Mesenchymal stem cell (in vitro differentiated cells and primary cell): ENCODE measurements at places on chromosomes 6 and 20.
A peak's percentile ranks its signal among the peaks of the same experiment; 100 is the strongest.

- no peaks in the 10 kb centered on the region for H3K36me3 ChIP-seq
- DNase-seq: peak; percentile 37
- H3K4me3 ChIP-seq: no peak overlapping the region
- no peaks in the 10 kb centered on the region for H3K4me1 ChIP-seq
Observed at GRCh38 chr20:59495894-59496510, 108.3 kb upstream of the PHACTR3 start.

DNA sequence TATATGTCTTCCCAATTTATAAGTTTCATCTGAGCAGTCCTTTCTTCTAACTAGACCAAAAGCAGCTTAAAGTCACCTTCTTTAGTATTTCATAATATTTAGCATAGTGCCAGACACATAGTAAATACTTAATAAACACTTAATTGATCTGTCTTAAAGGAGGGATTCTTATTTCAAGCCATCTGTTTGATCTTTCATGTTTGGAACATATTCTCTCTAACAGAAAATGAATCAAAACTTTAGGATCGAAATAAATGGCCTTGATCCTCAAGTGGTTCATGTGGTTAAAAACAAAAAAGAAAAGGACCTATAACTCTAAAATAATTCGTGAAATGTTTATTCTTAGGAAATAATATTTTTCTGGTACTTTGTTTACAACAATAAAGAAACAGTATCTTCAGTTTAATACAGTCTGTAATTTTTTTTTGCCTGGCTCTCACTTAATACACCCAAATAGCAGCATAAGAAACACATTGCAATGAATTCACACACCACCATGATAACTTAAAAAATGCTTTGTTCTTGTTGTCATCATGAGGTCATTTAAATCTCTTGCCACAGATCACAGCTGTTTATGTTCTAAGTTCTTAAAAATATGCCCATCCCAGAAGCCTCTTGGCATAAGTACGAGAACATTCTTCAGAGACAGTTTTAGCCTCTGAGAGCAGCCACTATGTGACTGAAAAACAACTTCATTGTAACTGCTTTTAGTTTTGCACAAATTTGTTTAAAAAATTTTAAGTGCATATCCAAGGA is 48.1 kb downstream of the ESF1 start:
- H3K27ac ChIP-seq: no peak overlapping the region
- no peaks in the 10 kb centered on the region for H3K27me3 ChIP-seq
- no peaks in the 10 kb centered on the region for H3K4me1 ChIP-seq
- H3K36me3 ChIP-seq: peaks cover 45% of the 10 kb centered on the region

DNA sequence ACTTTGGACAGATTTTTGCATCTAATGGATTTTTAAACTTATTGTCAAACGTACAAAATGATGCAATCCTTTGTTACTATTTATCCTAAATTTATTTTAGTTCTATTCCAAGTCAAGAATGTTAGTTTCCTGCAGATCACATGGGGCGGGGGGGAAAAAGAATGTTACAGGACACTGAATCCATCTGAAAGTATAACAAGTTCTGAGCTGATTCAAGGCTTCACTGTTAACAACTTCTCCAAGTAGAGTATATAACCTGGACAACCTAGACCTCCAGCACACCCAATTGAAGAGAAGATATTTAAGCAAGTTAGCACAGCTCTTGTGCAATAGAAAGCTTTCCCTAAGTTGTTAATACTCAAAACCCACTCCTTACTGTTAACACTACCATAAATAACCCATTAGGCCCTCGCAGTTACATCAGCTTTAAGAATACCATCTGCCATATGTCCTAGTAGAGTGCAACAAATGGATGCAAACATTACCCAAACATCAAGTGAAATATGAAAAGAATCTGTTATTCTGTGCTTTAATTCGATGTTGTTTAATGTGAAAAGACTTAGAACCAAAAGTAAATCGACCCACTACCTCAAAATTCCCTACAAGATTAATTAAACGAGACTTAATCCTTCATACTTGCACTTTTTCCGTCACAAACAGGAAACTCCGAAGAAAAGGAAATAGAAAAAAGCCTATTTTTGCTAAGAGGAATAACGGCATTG is 1.3 kb downstream of the SEC63 start:
- peaks cover 9% of the 10 kb centered on the region for H3K4me1 ChIP-seq
- peaks cover 11% of the 10 kb centered on the region for H3K36me3 ChIP-seq
- no peaks in the 10 kb centered on the region for H3K27me3 ChIP-seq

GRCh38 chr6:44256775-44257024 is 628 bp downstream of the SLC35B2 start:
- H3K4me1 ChIP-seq: peaks cover 22% of the 10 kb centered on the region
- H3K36me3 ChIP-seq: peaks cover 70% of the 10 kb centered on the region
- no peaks in the 10 kb centered on the region for H3K27me3 ChIP-seq
- H3K27ac ChIP-seq: peak overlapping the region; percentile 80
- H3K4me3 ChIP-seq: peak overlapping the region; percentile 90

GRCh38 chr6:11920566-11920965 is 91.5 kb upstream of the HIVEP1 start:
- peaks cover 13% of the 10 kb centered on the region for H3K4me1 ChIP-seq
- H3K36me3 ChIP-seq: no peaks in the 10 kb centered on the region
- H3K4me3 ChIP-seq: no peak overlapping the region
- no peak for DNase-seq
- H3K27ac ChIP-seq: peak overlapping the region; percentile 46
- H3K27me3 ChIP-seq: no peaks in the 10 kb centered on the region

DNA sequence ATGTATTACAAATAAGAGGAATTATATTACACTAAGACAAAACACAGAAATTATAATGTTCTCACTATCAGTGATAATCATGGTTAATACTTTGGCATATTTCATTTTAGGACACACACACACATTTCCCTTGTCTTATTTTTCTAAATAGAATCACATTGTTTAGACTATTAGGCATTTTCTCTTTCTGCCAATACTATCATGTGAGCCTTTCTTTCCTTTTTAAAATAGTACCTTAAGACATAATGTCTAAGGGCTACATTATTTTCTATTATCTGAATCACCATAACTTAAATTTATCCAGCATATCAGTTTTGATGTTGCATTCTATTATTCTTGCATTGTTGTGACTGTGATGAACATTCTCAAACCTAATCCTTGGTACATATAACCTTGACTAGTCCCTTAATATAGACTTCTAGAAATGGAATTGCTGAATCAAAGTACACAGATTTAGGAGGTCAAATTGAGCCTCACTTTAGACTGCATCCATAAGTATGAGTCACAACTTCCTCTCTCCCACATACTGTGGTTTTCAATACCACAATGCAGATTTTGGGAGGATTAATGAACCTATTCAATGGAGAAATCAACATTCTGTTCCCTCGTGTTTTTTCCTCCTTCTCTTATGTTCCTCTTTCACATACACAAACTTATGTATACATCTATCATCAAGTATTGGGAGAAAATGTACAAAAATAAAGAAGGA is 212.6 kb downstream of the MOXD1 start:
- H3K27ac ChIP-seq: peak overlapping the region; percentile 74
- no peaks in the 10 kb centered on the region for H3K36me3 ChIP-seq
- H3K27me3 ChIP-seq: no peaks in the 10 kb centered on the region
- no peak overlapping the region for H3K4me3 ChIP-seq
- DNase-seq: peak; percentile 66
- peaks cover 4% of the 10 kb centered on the region for H3K4me1 ChIP-seq

DNA sequence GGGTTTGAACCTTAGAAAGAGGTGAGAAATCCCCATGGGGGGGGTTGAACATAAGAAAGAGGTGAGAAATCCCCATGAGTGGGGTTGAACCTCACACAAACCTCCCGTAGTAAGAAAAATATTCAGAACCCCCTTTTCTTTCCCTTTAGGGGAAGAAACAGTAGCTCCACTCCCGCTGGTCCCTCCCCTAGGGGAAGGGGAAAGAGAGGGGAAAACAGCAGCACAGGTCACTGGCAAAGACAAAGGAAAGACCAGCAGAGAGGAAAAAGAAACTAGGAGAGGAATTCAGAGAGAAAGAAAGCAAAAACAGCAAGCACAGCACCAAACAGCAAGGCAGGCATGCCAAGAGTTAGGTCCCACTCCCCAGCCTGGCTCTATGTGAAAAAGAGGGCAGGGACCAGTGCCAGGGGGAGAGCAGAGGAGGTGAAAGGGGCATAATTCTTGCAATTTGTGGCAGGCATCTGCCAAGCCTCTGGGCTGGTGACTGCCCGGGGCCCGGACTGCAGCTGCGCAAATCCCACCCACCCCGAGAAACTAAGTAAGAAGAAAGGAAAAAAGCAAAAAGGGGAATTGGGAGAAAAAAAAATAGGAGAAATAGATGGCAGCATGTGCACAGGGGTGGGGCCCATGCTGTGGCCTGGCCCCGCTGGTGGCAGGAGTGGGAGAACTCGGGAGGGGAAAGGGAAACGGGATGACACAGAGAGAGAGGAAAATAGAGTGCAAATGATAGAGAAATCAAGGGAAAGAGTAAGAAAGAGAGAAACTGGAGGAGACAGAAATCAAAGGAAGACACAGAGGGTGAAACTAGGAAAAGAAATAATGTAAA is 15.1 kb upstream of the GOPC start:
- H3K36me3 ChIP-seq: no peaks in the 10 kb centered on the region
- H3K27me3 ChIP-seq: no peaks in the 10 kb centered on the region

DNA sequence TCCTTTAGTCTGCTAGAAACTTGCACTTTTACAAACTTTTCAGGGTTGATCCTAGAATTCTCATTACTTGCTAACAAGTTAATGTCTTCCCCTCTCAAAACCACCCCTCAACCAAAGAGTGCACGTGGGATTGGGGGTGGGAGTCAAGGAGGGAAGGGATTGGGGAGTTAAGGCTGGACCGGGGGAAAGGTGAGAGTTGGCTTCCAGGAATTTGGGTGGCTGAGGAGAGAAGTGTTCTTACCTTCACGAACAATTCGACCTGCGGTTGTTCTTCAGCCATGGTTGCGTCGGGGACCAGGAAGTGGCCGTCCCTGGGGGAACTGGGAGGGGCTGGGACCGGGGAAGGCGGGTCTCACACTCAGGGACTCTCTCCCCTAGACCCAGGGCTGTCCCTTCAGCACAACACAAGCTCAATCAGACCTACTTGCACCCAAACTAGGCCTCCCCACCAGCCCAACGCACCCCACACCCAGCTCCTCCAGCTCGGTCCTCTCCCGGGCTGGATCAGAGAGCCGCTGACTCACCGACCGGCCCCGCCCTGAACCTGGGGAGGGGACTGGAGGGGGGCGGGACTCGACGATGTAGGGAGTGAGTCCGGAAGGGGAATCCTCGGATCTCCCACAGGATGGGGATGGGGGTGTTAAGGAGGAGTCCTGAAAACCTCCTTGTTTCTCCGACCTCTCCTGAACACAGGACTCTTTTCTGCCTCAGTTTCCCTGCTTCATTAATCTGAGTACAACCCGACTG is at the start of gene CLIC1:
CLIC1 (minus strand) TSS at position 510 of the 747 bp plus-strand sequence; CDS start at position 280, 230 bp downstream.
- H3K4me3 ChIP-seq: peak within 1 kb of the TSS; percentile 100
- peaks cover 33% of the 10 kb centered on the region for H3K36me3 ChIP-seq
- H3K27me3 ChIP-seq: no peaks in the 10 kb centered on the region
- DNase-seq: peak; percentile 91

DNA sequence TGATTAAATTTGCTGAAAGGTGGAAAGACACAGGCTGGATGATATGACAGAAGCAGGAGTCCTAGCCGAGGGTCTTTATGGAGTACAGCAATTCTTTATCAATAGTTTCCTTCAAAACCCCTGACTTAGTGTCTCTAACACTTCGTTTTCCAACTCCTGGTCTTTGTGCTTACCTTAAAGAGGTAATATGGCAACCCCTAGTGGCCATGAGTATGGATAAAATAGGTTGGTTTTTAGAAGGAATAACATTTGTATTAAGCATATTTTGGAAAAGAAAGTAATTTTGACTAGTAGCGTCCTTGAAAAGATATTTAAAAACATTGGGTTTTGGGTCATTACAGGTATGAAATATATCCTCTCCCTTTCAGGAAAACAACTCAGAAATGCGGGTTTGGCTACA is 51.9 kb downstream of the VGLL2 start:
- no peaks in the 10 kb centered on the region for H3K36me3 ChIP-seq
- no peaks in the 10 kb centered on the region for H3K27me3 ChIP-seq
- H3K27ac ChIP-seq: no peak overlapping the region
- peak; percentile 17 for DNase-seq
- no peaks in the 10 kb centered on the region for H3K4me1 ChIP-seq
- no peak overlapping the region for H3K4me3 ChIP-seq

GRCh38 chr6:164303102-164303964 is 888.8 kb downstream of the QKI start:
- no peaks in the 10 kb centered on the region for H3K27me3 ChIP-seq
- H3K4me3 ChIP-seq: peak overlapping the region; percentile 28
- DNase-seq: no peak
- no peaks in the 10 kb centered on the region for H3K36me3 ChIP-seq
- peaks cover 4% of the 10 kb centered on the region for H3K4me1 ChIP-seq

DNA sequence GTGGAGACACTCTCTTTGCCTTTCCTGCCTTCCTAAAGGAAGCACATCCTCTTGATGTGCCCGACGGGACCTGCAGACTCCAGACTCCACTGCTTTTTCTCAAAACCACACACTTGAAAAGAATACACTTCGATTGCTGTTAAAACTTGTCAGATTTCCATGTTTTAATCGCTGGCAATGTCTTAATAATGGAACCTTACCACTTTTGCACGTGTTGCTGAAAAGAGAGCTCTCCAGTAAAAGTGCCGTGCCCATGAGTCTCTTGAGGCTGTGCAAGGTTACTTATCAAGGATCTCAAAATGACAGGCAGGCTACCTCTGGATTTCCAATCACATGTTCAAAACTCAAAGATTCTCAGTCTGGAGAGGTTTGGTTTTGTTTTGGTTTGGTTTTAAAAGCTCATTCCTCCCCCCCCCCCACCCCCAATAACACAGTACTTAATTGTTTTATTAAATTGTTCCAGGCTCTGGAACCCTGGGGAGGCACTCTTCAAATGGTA is 12.0 kb upstream of the TFAP2A start:
- H3K4me3 ChIP-seq: peak overlapping the region; percentile 78
- H3K36me3 ChIP-seq: no peaks in the 10 kb centered on the region
- H3K4me1 ChIP-seq: peaks cover 12% of the 10 kb centered on the region
- no peak for DNase-seq

DNA sequence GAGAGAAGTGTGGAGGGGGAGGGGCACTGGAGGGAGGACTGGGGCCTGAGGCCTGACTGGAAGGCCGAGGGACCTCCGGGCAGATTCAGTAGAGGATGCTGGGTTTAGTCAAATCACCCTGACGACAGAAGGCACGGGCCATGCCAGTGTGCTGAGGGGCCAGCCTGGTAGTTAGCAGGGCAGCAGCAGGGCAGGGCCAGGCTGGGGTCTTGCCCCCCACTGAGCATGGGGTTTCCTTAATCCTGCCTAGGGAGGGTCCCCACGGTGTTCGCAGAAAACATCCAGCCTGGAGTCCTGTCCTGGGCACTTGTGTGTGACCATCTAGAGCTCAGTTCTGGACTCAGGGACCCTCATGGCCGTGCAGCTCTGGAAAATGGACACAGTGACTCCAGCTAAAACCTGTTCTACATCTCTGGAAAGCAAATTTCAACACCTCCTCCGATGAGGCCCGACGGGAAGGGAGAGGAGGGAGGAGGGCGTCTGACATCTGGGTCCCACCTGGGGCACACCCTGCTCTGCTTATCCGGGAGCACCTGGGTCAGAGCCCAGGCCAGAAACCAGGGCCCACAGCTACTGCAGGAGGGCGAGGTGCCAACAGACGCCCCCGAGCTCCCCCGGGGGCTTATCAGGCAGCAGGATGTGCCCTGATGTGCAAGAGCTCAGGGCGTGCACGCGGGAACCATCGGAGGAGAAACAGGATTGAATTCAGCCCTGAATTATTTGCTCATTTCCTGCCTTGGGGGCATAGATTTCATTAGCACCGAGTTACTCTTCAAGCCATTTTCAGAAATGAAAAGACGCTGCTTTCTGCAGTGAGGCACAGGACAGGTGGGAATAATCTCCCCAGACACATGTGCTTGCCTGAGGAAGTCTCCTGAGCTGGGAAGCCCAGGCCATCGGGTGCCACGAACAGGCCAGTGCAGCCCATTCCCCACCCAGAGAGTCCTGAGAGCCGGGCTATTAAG is 78.0 kb upstream of the MPC1 start:
- H3K27ac ChIP-seq: no peak overlapping the region
- H3K4me1 ChIP-seq: peaks cover 9% of the 10 kb centered on the region
- no peak overlapping the region for H3K4me3 ChIP-seq
- peaks cover 8% of the 10 kb centered on the region for H3K36me3 ChIP-seq
- no peaks in the 10 kb centered on the region for H3K27me3 ChIP-seq
- DNase-seq: no peak
